Karpas-422 (cell line): ENCODE measurements at places on chromosomes 4 and X. TPM values are rescaled to one million over a fixed set of nuclear protein-coding genes. Genes with fewer than 3 reads are reported as not detected.

Gene GABRE
- not detected in 2 replicates for total RNA-seq

Gene NPY2R
- not detected in 2 replicates for total RNA-seq

Gene CHRNA9
- 0.15 and 0.25 TPM in 2 replicates for total RNA-seq

Gene STK32B
- not detected in 2 replicates for total RNA-seq

Gene PNCK
- not detected in 2 replicates for total RNA-seq

Gene COL4A5
- not detected in 2 replicates for total RNA-seq

GRCh38 chr4:110702326-110702725, 79.4 kb upstream of the PITX2 start:
- H3K27ac ChIP-seq, result no peak overlapping the region
- H3K27me3 ChIP-seq, result no peaks in the 10 kb centered on the region
- H3K36me3 ChIP-seq, result no peaks in the 10 kb centered on the region
- DNase-seq, result no peak
- no peak overlapping the region for H3K4me3 ChIP-seq
- peaks cover 39% of the 10 kb centered on the region for H3K4me1 ChIP-seq

DNA sequence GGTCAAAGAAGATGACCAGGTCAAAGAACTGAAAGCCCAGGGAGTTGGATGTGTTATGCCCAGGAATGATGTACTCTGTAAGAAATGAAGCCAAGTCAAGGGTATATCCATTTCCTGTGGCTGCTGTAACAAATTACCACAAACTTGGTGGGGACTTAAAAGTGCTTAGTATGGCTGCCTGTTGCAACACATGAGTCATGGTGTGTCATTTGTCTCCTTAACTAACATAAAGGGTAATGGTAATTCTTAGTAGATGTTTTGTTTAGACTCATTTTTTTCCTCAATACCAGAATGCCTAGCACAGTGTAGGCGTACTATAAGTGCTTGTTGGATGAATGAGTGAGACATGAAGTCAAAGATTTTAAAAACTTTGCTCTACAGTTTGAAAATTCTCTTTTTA, 45.7 kb downstream of the SYTL5 start:
- H3K27me3 ChIP-seq, result no peaks in the 10 kb centered on the region
- no peaks in the 10 kb centered on the region for H3K4me1 ChIP-seq
- no peak overlapping the region for H3K4me3 ChIP-seq
- no peaks in the 10 kb centered on the region for H3K36me3 ChIP-seq
- no peak overlapping the region for H3K27ac ChIP-seq
- no peak for DNase-seq

GRCh38 chr4:139297001-139297410, 4.3 kb upstream of the NAA15 start:
- peaks cover 44% of the 10 kb centered on the region for H3K4me1 ChIP-seq
- peak overlapping the region; percentile 59; the same call in 1 of the 2 replicates for H3K27ac ChIP-seq
- H3K36me3 ChIP-seq, result peaks cover 10% of the 10 kb centered on the region; the same call in 1 of the 2 replicates
- no peak for DNase-seq

- no peak for DNase-seq
- H3K27me3 ChIP-seq, result no peaks in the 10 kb centered on the region
- no peak overlapping the region for H3K4me3 ChIP-seq
Observed at GRCh38 chr4:13984991-13985800, 357.7 kb upstream of the BOD1L1 start.

DNA sequence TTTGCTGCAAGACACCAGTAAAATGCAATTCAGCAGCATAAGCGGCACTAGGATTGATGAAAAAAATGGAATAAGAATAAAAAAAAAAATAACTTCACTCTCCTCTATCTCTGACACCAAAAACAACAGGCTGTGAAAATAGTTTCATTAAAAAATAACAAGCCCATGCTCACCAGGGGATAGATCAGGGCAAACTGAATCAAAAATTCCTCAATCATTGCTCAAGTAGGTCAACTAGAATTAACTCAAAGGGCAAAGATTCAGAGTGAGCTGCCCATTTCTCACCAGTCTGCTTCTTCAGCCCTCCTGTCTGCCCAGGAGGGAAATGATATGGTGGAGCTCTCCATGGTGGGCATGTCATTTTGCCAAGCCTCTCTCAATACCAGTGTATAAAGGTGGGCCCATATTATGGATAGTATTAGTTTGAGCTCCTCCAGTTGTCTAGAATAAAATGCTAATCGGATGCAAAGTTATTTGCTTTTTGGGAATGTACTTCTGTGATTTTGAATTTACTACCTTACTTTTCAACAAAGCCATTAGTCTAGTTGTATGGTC, 153.9 kb downstream of the UNC5C start:
- no peaks in the 10 kb centered on the region for H3K27me3 ChIP-seq
- H3K36me3 ChIP-seq, result no peaks in the 10 kb centered on the region

GRCh38 chrX:12206413-12206812, 68.1 kb downstream of the FRMPD4 start:
- H3K4me3 ChIP-seq, result no peak overlapping the region
- H3K4me1 ChIP-seq, result no peaks in the 10 kb centered on the region
- no peak overlapping the region for H3K27ac ChIP-seq
- DNase-seq, result no peak
- no peaks in the 10 kb centered on the region for H3K27me3 ChIP-seq
- H3K36me3 ChIP-seq, result no peaks in the 10 kb centered on the region

DNA sequence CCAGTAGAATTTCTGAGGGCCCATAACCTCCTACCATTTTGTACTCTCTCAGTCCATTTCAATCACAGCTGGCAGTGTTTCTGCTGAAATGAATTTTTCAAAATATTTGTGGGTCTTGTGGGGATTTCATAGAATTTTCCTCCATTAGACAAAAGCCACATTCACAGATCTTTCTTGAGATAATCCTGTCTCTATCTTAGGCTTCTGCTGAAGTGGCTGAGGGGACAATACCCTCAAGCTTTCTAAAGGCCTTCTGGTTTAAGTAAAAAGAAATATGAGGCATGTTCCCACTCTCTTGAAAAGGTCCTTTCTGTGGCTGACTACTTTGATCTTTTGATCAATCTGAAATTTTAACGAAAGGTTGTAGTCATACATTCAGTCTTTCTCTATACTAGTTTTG, 1930.0 kb upstream of the AGA start:
- H3K4me3 ChIP-seq, result no peak overlapping the region
- H3K4me1 ChIP-seq, result no peaks in the 10 kb centered on the region
- no peak overlapping the region for H3K27ac ChIP-seq
- H3K27me3 ChIP-seq, result no peaks in the 10 kb centered on the region

DNA sequence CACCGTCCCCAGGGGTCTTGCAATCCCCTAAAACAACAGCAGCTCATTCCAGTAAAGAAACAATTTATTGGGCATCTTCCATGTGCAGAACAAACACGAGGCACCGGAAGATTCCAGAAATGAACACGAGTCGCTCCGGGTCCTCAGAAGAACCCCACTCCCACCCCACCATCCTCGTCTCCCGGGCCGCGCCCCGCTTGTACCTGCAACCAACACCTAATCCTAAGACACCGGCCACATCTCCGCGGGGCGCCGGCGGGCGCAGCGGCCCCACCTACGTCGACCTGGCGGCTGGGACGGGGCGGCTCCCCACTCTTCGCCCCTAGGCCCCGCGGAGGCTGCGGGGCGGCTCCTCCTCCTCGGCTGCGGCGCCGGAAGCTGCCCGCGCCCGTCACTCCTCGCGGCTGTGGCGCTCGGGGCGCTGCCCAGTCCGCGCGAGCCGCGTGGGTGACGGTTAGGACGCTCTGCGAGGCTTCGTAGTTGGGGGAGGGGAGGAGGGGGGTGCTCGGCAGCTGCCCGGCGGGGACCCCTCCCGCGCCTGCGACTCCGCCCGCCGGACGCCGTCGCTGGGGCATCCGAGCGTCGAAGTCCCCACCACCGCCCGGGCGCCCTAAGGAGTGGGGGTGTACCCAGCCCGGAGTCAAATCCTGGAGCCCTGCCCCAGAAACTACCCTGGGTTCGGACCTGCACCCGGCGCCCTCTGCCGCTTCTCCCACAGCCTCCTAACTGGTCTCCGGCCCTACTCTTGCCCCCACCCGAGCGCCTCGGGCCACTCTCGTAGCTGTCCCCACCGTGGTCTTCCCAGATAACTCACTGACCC, at the start of gene CCDC158:
Gene CCDC158, minus strand, starts transcription at position 380 of the 820 bp plus-strand sequence. CDS start 17,934 bp downstream, outside the sequence.
- H3K27me3 ChIP-seq, result no peaks in the 10 kb centered on the region
- H3K4me3 ChIP-seq, result no peak within 1 kb of the TSS

- H3K4me3 ChIP-seq, result no peak overlapping the region
- H3K27ac ChIP-seq, result no peak overlapping the region
- no peak for DNase-seq
- no peaks in the 10 kb centered on the region for H3K27me3 ChIP-seq
- H3K4me1 ChIP-seq, result no peaks in the 10 kb centered on the region
Observed at GRCh38 chr4:40848940-40849339, 99.2 kb downstream of the NSUN7 start.

DNA sequence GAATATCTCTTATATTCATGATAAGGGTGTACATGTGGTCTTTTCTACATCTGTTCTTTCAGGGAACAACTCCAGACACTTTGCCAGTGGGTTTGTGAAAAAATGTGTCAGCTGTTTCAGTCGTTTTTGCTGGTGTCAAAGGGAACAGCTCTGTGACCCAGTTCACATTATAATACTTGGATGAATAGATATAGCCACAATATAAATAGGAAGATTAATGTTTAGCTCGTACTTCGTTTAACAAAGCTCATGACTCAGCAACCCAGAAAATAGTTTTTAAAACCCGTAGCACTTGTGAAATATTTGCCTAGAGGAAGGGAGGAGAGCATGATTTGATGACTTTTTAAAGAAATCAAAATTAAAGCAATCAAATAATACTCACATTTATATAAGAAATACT, 7.9 kb downstream of the LIAS start:
- H3K27ac ChIP-seq, result no peak overlapping the region
- no peak for DNase-seq
- no peak overlapping the region for H3K4me3 ChIP-seq
- H3K4me1 ChIP-seq, result peaks cover 17% of the 10 kb centered on the region
- no peaks in the 10 kb centered on the region for H3K27me3 ChIP-seq
- H3K36me3 ChIP-seq, result peaks cover 43% of the 10 kb centered on the region

DNA sequence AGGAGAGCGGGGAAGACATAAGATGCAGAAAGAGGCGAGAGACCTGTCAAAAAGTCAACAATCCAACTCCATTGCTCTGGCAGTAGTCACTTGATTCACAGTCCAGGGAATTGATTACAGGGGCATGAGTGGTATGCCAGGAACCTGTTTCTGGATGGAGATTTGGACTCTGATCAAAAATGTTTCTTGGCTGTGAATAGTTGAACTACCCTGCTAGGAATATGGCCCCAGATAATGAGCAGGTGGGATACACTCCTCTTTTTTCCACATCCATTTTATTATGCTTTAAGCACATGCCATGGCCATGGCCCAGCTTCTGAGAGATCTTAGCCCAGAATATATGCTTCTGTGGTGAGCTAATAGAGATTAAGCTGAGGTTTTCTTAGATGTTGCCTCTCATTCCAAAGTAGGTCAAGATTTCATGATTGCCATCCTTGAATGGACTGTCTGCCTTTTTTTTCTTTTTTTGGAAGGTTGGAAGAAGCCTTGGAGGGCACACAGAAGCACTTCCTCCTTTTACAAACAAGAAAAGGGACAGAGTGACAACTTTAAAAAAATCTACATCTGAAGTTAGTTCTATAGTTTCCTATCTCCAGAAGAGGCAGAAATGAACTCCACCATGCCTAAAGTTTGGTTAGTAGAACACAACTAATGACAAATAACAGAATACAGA, 121.9 kb downstream of the KIT start:
- no peak overlapping the region for H3K27ac ChIP-seq
- H3K4me3 ChIP-seq, result no peak overlapping the region
- DNase-seq, result no peak
- H3K36me3 ChIP-seq, result no peaks in the 10 kb centered on the region
- H3K27me3 ChIP-seq, result 0 out of 2 replicates have a peak, but pooled peaks cover 3% of the 10 kb centered on the region

- peaks cover 3% of the 10 kb centered on the region; the same call in 1 of the 2 replicates for H3K27me3 ChIP-seq
- no peak for DNase-seq
- peaks cover 60% of the 10 kb centered on the region for H3K4me1 ChIP-seq
- H3K4me3 ChIP-seq, result peak overlapping the region; percentile 65; the same call in 1 of the 2 replicates
Observed at GRCh38 chrX:119690921-119691716, 1.8 kb downstream of the SEPTIN6 start.
